ENCODE measurements at places on chromosomes 5 and 9. TPM values are rescaled to one million over a fixed set of nuclear protein-coding genes. Genes with fewer than 3 reads are reported as not detected.

GRCh38 chr9:111967621-111968020 lies 71.0 kb downstream of the UGCG start:
- no peak for DNase-seq

- no peak for DNase-seq
Observed at GRCh38 chr9:14500705-14501104, 186.8 kb upstream of the NFIB start.

- no peak for DNase-seq
Observed at GRCh38 chr5:160155017-160155750, 35.9 kb upstream of the PWWP2A start.

The C5orf34 gene
- total RNA-seq = 2.2 TPM

DNA sequence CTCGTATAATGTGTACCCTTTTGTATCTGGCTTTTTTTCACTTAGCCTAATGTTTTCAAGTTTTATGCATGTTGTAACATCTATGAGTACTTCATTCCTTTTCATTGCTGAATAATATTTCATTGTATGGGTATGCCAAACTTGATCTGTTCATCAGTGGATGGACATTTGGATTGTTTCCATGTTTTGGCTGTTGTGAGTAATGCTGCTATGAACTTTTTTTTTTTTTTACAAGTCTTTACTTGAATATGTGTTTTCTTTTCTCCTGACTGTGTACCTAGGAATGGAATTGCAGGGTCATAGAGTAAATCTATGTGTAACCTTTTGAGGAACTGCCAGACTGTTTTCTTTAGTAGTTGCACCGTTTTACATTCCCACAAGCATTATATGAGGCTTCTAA lies 52.4 kb downstream of the MTREX start:
- DNase-seq = no peak

DNA sequence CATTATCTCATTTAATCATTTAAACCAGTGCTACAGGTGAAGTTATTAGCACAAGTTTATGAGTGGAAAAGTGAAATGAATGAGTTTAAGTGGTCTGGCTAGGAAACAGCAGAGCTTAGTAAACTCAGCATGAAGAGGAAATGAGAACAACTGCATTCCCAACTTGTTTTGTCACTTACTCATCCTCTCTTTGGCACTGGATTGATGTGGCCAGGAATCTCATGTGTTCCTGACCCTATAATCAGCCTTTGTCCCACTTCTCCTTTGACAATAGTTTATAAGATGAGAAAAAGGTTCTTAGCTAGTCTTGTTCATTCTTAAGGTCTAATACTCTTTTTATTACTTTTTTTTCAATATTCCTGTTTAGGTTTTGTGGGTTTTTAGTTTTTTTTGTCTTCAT lies 559.2 kb upstream of the TLE4 start:
- no peak for DNase-seq

DNA sequence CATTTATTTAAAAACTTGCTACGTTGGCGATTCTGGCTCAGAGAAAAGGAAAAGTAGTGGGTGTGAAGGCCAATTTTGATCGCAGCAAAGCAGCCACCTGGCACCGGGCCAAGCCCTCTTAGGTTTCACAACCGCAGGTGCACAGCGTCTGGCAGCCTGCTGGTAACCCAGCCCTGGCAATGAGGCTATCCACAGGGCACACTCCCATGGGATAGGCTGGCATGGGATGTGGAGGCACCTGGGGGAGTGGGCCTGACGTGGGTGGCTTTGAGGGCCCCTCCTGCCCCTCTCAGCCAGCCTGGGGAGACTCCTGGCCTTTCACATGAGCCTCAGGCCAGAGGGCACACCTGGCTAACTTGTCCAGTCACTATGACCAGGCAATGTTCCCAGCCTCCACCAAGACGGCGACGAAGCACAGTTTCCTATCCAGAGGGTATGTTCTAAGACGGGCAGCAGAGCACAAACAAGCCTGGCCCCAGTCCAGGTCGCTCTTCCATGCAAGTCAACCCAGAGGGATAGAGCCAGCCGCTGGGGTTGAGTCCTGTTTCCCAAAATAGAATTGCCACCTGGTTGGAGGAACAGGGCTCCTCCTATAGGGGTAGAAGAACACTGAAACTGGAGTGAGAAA lies 19.0 kb downstream of the CMBL start:
- peak; percentile 36 for DNase-seq

DNA sequence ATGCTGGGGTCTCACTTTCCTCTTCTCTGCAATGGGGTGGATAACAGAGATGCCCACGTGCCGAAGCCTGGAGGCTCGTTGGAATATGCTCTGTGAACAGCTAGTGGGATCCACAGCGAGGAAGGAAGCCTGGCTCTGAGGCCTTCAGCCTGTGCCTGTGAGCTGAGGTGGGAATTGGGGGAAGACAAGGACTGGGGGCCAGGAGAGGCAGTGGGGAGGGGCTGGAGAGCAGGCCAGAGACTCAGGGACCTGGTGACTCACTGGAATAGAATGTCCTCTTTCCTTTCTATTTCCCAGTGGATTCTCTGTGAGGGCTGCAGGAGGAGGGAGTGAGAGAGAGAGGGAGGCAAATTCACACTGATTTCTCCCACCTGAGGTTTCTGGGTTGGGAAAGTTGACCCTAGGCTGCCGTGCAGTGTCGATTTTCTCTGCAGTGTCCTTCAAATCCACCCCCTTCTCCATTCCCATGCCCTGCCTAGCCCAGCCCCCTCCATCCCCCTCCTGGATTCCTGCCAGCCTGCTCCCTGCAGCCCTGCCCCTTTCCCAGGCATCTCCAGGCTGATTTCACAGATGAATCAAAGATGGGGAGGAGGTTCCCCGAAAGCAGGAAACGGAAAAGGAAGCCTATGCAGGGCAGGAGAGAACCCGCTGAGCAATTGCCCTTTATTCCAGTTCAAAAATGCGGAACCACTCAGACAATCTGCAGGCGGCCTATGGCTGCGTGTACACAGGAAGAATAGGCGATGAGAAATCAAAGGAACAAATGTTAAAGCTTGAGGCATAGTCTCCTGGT lies 1.4 kb upstream of the SPAAR start:
- DNase-seq = peak; percentile 82

The DMRT3 gene
- 0.22 TPM for total RNA-seq

The NELFB gene
- total RNA-seq = 31.9 TPM

DNA sequence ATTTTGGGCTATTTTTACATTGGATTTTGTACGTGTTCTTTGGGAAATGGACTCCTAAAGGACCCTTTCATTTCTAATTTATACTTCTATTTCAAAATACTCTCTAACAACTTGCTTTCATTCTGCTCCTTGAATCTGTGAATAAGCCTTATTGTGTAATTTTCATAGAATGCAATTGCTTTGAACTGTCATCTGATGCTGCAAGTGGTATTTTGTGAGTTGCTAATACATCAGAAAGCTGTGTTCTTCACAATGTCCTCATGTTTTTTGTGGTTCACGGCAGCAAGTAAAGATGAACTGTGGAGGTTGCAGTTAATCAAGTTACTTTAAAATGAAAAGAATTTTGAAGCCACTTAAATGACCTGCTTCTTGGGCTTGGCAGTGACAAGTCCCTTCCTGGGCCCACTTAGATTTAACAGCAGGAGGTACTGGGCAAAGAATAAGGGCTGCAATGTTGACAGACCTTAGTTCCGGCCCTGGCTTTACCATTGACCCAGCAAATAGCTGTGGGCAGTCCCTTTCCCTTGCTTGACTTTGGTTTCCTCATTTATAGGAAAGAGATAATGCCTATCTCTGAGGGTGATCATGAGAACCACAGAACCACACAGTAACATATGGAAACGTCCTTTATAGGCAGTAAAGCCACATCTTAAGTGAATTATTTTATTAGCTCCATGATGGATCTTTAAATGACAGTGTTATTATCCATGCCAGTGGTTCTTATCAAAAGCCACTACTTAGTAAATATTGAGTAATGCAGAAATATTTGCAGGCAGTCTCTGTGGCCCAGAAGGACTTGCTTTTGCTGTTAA lies 54.8 kb downstream of the IQGAP2 start:
- no peak for DNase-seq

DNA sequence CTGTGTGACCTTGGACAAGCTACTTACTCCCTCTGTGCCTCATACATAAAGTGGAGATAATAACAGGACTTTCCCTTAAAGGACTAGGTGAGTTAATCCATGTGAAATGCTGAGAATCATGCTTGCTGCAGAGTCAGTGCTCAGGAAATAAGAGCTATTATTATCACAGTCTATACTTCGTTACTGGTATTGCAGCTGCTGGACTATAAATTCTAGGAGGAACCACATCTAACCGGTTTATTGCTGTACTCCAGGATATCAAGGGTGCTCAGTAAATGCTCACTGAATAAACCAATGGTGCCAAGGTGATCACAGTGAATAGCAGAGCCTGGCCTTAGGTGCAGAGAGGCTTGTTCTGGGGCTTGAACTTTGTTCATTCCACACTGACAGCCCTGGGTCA lies 69.3 kb downstream of the HSPA4 start:
- no peak for DNase-seq

The PCDHB14 gene
- 6.6 TPM for total RNA-seq

DNA sequence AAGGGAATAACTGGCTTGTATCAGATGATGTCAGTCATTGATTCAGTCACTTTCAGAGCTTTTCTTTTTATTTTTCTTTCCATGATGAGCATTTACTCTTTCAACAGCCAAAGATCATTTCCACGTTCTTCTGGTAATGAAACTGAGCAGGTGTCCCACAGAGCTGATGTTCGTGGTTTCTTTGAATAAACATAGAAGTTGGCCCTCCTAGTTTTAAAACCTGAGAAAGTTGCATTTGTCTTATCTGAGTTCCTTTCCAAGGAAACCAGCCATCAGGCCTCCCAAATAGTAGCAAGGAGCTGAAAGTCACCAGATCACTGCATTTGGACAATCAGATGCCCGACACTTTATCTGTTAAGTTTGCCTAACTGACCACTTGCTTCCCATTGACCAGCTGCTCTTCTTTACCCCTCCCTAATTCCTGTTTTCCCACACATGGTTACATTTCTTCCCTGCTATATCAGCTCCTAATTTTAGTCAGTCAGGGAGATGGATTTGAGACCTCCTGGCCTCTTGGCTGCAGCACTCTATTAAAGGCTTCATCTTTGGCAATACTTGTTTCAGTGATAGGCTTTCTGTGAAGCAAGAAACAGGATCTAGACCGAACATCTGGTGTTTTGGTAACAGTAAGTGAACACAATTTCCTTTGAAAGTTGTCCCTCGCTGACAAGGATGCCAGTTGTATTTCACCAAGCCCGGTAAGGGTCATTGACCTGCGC lies 420.8 kb downstream of the CHSY3 start:
- no peak for DNase-seq

The PCDHGA6 gene
- total RNA-seq = 12.3 TPM

DNA sequence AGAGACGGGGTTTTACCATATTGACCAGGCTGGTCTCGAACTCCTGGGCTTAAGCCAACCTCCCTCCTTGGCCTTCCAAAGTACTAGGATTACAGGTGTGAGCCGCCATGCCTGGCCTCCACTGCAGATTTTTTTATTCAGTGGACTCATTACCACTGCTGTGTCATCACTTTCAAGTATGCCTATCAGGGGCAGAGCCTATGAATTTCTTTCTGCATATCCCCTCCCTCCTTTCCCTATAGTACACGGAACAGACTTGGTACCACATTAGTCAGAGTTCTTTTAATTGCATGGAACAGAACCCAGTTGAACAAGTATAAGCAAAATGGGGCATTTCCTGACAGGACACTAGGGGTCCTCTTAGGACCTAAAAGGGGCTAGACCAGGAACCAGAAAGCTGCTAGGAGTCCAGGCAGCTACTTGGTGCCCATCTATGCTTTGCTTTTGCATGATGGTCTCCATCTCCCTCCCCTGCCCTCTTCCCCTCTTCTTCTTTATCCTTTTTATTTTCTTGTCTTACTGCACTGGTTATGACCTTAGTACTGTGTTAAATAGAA lies 5.8 kb downstream of the BSPRY start:
- no peak for DNase-seq

DNA sequence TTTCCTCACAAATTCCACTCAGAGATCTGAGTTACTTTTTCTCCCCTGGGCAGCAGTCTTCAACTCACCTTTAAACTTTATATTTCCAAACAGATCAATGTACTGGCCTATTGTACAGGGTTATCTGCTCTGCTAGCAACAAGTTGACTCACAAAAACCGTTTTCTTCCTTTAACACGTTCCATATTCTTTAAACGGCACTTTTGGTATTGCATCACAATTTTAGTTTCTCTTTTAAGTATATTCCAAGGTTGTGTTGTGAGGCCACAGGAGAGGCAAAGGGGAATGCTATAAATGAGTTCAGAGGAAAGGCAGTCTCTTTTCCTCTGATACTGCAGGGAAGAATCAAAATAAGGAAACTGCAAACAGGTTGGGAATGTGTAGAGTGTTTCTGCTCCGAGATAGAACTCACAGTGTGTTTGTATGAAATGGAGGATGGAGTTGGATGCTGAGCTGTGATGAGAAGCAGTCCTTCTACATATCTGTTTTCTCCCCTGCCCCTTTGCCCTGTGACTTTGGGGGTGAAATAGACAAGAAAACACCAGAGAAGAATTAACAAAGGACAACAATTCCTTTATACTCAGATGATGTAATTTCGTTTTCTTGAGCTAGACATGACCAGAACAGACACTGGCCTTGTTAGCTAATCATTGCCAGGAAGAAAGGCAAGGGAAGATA lies 9.9 kb upstream of the ALDOB start:
- DNase-seq = no peak

The MCC gene
- total RNA-seq = 87.9 TPM

DNA sequence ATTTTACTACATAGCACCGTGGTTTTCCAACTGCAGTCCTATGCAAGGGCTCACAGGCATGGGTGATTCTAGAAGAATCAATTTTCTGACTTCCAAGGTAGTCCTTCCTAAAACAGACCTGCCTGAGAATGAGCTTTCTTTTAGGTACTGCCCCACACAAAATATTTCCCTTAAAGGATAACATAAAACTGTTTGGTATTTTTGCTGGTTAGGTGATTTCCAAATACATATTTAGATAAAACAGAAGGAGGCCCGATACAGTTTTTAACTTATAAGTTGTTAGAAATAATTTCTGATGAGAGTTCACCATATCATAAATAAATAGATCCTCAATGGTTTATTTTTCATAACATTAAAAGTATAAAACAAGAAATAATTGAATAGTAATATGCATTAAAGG lies 46.4 kb downstream of the COX7C start:
- DNase-seq = no peak

The ANGPTL2 gene
- total RNA-seq = 34.5 TPM

The OCLN gene
- 13.8 TPM for total RNA-seq

The IFNA21 gene
- total RNA-seq = not detected

DNA sequence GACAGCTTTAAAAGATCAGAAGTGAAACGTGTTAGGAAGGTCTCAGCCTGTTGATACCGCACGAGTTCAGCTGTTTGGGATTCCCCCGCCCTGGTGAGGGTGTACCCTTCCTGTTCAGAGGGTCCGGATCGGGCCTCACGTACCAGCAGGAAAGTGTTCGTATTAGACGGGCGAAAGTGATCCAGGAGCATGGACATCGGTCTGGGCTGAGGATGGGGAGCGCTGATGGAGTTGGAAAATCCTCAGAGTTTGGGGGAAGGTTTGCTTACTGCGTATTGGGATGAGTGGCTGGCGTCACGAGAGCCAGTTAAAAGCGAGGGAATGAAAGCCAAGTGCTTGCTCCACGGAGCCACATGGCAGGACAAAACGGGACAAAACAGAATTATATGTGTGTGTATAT lies 47.4 kb downstream of the IRX2 start:
- DNase-seq = no peak

Measured in tibial nerve (tissue), 4 donors.